LoVo (cell line): ENCODE measurements at places on chromosomes 5 and 9.

DNA sequence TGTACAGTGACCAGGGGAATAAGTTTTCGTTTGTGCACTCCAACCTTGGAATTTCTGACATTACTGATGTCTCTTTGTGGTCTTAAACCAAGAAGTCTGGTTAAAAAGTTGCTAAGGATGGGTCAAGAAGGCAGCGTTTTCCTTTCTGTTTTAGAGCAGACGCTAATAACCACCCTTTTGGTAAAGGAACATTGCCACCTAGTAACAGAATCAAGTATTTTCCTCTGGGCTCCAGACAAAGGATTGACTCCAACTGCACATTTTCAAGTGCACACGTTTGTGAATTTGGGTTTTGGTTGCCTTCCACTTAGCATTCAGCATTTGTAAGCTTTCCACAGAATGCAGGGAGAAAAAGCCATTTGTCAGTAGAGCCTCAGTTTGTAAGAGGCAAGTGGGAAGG, 22.2 kb upstream of the CEP78 start:
- no peak for DNase-seq

DNA sequence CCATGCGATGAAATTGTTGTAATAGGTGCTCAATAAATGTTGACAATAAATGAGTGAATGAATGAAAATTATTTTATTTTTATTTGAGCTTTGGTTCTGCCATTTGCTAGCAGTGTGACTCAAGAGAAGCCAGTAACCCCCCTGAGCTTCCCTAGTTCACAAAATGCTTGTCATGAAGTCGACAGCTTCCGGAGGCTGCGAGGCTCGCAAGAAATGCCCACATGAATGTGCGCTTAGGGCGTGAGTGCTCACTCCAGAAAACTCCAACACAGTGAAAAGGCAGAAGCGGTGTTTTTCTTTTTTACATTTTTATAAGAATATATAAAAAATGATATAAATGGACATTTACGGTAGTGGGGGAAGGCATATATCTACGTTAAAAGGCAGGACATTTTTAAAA, 26.5 kb downstream of the CDKN2A start:
- no peak for DNase-seq

GRCh38 chr5:58064801-58065200, 395.1 kb downstream of the PLK2 start:
- DNase-seq: no peak

DNA sequence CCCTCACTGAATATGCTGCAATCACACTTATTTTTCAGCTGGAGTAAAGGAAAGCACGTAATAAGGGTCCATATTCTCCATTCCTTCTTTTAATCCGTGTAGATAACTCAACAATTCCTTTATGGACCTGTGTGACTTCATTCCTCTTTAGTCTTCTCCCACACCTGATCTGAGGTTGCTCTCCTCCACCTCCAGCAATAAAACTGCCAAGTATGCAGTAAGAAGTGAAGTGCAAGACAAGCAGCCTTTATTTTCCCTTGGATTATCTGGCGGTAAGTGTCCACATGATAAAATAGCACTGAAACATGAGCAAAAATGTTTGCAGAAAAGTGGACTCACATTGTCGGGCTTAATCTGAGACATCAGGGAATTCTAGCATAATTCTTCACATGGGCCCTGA, 13.8 kb downstream of the DEPDC1B start:
- no peak for DNase-seq

DNA sequence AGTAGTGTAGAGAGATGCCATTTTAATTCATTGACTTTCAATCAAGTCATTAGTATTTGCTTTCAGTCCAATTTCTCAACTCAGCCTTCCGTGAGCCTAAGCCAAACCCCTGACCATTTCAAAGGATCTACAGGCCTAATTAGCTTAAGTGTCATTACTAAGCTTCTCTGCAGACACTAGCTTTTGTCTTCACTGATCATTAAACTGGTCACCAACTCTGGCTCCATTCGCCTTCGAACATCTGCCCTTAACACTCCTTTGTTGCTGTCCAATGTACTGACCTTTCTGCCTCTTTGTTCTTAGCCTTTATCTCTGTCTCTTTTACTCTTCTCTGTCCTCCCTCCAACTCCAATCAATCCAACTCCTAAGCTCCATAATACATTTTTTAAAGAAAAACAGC, 299.3 kb downstream of the DIRAS2 start:
- DNase-seq: no peak

GRCh38 chr5:150134198-150134588, 21.5 kb downstream of the PDGFRB start:
- no peak for DNase-seq

GRCh38 chr5:127029581-127030258, 638 bp downstream of the MARCHF3 start:
- peak; percentile 84 for DNase-seq

DNA sequence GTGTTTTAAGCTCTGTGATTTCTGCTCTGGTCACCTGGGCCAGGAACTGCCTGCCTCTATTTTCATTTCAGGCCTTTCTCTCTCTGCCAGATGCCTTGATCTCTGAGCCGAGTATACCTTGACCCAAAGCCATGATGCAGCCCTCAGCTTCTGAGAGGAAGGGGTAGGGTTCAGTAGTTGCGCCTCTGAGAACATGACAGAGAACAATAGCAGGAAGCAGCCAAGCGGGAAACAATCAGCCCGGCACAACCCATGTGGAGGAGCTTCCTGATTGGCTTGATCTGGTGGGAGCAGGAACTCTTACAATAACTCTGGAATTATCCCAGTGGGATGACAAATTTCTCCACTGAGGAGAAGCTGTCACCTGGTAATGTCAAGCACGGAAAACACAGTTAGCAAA, 127.4 kb downstream of the PALM2AKAP2 start:
- DNase-seq: no peak

DNA sequence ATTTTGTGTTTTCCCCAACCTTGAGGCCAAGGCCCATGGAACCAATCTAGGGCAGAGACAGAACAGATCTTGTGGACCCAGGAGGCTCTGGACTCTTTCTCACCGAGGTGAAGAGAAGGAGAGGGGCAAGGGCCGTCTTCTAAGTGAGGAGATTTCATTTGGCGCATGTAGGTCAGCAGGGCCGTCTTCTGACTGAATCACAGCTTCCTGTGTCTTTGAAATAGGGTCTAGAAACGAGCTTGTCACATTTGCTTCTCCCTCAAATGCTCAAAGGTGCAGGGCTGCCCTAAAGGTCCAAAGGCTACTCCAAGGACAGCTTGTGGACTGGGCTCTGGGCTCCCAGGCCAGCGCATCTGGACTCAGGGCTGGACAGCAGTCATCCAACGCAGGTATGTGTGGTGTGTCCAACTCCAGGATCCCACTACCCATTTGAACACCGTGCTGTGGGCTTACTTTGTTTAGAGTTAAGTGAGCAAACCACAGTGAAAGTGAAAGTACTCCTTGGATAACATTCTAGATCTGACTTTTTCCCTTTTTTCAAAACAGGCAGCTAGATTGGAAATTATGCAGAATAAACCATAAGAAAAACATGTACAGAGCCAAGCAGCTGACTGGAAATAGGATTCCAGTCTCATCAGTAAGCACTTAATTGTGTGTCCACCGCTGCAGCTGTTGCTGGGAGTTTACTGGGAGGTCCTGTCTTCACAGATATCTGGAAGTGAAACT, 357.0 kb downstream of the GADD45G start:
- DNase-seq: no peak

DNA sequence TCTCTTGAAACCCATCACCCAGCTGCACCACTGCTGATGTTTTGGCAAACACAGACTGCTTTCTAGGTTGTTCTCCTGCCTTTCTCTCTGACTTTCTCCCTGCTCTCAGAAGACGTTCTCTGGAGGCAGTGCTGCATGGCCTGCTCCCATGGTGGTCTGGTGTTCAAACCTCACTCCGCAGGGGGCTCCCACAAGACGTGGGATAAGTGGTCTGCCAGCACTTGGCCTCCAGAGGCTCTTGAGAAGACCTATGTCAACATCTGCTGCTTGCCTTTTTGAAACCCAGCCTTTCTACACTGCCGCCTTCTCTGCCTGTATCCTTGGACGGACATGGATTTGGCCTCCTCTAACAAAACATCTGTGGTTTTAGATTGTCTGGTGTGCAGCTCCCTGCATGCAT, 16.6 kb downstream of the USP20 start:
- no peak for DNase-seq

DNA sequence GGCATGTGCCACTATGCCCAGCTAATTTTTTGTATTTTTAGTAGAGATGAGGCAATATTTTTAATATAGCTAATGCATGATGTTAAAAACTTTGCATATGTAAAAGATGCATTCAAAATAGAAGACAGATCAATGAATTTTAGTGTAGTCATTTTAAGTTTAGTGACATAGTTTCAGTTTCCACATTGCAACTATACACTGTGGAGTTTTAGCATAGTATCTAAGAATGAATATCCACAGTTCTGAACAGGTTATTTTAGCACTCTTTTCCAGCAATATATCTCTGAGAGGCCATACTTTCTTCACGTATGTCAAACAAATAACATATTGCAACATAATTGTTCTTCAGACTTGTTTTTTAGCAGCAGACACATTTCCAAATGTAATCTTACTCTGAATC, 39.3 kb downstream of the RAB24 start:
- DNase-seq: no peak

DNA sequence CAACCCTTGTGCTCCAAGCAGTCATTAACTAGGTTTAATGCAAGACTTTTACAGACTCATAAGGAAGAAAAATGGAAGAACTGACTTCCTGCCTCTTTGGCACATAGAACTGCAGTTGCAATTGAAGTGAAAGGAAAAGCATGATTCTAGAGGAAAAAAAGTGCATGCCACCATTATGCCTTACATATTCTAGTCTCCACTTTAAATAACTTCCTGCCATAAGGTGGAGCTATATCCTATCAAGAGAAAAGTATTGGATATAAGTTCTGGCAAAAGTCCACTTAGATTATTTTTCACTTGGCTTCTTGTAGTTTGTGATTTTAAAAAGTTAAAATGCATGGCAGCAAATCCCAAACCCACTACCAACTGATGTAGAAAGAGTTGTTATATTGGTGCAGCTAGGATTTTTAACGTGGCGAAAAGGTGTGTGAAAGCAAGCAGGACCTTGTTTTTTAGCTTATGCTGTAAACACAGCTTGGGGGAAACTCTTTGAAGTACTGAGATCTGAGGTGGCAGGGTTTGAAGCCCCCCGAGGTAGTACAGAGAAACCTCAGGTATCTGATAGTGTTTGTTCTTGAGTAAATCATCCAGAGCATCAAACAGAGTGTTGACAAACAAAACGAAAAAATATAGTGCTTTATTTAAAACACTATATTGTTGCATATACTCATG, 117.9 kb downstream of the ANXA1 start:
- no peak for DNase-seq

DNA sequence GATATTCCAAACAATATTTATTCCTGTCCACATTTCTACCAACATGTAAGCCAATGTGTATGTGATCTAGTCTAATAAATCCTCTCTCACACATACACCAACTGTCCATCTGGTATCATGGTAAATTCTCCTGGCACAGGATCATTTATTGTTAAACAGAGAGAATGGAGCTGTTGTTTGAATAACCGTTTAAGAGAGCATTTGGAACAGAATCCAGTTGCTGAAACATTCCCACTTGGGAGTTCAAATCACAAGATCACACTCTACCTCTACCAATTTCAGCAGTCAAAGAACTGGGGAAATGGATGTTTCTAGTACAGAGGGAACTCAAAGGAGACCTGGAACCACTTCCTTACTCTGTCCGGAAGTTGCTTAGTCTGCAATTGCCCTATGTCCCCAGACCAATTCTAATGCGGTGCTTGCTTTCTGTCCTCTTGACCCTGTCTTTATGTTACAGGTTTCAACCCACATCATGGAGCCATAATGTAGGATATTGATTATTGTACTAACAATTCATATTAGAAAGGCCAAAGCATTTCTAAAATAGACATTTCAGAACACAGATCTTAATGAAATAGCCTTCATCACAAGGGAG, 488.4 kb downstream of the SEMA5A start:
- DNase-seq: no peak

GRCh38 chr5:79357398-79357797, 121.5 kb downstream of the JMY start:
- DNase-seq: no peak

- no peak for DNase-seq
Observed at GRCh38 chr9:70883963-70884793, 237.2 kb downstream of the TRPM3 start.

DNA sequence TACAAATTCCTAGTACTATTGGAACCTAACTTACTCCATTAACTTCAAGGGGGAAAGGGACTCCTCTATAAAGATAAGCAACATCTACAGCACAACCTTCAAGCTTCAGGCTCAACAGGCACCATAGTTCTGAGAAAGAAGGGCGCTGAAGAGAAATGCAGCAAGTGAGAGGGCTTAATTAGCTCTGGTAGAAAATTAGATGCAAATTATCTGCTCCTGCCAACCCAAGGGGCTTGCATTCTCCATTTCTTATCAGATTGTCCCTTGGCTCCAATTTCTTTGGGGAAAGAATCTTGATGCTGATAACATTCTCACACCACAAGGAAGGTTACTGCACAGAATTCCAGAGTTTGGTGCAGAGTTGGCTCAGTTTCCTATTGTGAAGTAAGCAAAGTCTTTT, 214.6 kb downstream of the GABRG2 start:
- no peak for DNase-seq

DNA sequence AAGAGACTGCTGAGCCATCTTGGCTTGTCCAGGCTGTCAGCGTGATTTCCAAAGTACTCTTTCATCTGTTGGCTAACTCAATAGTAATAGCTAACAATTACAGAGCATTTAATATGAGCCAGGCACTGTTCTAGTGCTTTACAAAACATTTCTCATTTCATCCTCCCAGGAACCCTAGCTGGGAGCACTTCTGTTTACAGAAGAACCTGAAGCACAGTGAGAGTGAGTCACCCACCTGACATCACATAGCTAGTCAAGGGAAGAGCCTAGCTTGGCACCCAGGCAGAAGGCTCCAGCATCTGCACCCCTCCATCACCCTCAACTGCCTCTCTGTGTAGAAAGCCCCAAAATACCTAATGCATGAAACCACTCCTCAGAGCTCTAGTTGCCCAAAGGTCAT, 57.5 kb upstream of the IQGAP2 start:
- DNase-seq: no peak

DNA sequence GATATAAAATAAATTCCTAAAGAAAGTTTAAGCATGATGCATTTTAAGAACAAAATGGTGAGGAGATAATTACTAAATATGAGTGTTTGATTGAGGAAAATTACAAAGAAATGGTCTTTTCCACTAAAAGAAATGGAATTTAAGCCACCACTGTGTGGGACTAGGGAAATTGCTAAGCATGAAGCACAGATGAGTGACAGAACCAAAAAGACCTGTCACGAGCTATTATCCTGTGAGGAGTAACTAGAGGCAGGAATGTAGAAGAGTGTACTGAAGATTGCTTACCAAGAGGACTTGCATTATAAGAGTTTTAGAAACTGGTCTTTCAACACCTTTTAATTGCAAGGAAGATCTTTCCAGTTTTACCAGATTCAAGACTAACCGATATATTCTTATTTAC, 193.6 kb upstream of the PRR16 start:
- DNase-seq: no peak

DNA sequence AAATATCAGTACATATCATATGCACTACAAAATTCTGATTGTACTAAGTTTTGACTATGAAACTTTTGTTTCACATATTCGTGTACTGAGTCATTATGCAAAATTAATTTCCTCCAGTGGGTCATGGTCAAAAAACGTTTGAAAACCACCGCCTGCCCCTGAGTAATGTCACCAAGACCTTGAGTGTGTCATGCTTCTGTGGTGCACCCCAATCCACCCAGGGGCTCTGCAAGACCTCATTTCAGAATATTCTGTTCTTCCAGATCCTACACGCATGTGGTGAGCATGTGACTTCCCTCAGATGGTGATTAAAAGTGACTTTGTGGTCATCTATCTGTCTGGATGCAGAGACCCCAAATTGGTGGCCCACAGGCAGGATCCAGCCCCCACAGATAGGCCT, 31.0 kb downstream of the ABLIM3 start:
- DNase-seq: no peak
